ENCODE measurements at places on chromosomes 1 and 21.

- DNase-seq = peak; percentile 54
Measured at GRCh38 chr1:155938220-155938627, 3.2 kb upstream of the RXFP4 start.

DNA sequence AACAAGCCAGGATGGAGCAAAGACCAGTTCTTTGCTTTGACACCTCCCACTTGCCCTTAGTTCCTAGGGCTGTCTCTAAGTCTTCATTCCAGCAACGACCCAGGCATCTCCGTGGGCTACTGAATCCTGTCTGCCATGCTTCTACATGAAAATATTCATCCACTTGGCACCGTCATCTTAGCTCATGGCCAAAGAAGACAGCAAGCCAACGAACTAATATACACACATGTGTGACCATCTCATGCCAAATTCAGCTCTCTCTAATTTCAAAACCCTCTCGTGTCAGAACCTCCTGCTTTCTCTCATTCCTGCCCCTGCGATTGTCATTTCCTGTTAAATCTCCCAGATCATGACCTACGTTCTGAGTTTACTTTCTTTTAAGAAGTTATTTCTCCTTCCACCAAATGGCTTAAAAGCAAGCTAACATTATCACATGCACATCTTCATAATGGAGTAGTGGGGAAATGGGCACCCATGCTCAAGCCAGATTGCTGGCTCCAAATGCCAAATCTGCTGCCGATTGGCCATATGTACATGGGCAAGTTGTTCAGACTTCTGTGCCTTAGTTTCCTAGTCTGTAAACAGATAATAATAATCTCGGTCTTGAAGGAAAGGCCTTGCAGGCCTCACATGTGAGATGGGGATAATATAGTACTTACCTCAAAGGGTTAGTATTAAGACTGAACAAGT, 373.4 kb downstream of the USH2A start:
- DNase-seq = no peak

- no peak for DNase-seq
Measured at GRCh38 chr1:115203287-115203686, 114.0 kb upstream of the TSPAN2 start.

DNA sequence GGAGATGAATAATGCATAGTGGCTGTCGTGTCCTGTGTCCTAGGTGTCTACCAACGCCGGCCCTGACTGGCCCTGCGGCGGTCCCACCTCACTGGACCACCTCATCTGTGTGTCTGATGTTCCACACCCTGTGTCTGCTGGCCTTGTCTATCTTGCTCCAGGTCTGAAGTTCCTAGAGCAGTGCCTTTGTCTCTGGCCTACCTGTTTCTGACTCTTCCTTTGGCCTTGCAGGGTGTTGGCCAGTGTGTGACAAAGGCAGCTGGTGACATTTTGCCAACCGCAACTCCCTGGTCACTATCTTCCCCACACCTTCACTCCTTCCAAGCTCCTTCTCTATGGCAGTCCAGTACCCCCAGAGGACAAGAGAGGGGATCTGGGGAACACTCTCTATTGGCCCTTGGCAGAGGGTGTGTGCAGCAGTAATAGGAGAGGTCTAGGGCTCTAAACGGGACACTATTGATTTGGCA, 1.4 kb upstream of the AHDC1 start:
- DNase-seq = no peak

DNA sequence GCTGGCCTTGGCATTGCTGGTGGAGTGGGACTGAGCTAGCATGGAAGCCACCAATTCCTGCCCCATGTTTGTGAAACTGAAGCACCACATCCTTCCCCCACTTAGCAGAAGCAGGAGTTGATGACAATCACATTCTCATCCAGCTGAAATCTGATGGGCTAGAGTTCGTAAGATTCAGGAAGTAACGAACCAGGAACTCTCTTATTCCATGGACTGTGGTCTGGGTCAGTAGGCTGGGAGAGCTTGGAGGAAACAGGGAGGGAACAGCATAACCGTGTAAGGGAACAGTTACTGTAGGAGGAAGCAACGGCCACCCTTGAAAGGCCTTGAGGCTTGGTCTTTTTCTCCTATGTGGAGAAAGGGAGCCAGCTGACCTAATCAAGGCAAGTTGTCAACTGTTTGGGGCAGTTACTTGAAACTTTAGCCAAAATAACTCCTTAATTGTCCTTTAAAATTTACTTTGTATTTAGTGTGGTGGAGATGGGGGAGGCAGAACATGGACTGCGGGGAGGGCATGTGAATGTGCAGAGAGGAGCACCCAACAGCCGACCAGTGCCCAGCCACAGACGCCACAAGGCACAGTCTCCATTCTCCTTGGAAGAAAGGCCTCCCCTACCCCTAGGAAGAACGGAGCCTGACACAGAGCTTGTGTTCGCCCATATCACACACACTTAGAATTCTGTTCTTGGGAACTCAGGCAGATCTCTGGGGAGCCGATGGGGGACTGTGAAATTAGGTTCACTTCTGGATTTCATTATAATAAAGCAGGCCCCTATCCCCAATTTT, 2.0 kb upstream of the COQ8A start:
- no peak for DNase-seq

GRCh38 chr1:40435471-40435870, 14.8 kb upstream of the ZFP69B start:
- no peak for DNase-seq

GRCh38 chr1:106836708-106837107, 219.8 kb upstream of the PRMT6 start:
- no peak for DNase-seq

DNA sequence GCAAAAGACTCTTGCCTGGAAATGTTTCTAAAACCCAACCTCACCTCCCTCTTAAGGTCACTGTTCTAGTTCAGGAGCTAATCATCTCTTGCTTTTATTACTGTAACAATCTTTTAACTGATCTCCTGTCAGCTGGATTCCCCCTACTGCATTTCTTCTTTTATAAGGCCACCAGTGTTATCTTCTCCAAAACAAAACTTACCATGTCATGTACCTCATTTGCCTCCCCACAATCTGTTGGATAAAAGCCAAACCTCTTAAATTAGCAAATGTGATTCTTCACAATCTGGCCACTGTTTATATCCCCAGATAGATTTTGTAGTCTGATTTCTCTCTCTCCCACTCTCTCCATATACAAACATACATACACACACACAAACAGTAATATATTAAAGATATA, 143.3 kb downstream of the DENND1B start:
- DNase-seq = no peak

- no peak for DNase-seq
Measured at GRCh38 chr1:53114581-53115400, 27.6 kb downstream of the SLC1A7 start.

- no peak for DNase-seq
Measured at GRCh38 chr21:27741736-27742135, 774.8 kb upstream of the ADAMTS5 start.

DNA sequence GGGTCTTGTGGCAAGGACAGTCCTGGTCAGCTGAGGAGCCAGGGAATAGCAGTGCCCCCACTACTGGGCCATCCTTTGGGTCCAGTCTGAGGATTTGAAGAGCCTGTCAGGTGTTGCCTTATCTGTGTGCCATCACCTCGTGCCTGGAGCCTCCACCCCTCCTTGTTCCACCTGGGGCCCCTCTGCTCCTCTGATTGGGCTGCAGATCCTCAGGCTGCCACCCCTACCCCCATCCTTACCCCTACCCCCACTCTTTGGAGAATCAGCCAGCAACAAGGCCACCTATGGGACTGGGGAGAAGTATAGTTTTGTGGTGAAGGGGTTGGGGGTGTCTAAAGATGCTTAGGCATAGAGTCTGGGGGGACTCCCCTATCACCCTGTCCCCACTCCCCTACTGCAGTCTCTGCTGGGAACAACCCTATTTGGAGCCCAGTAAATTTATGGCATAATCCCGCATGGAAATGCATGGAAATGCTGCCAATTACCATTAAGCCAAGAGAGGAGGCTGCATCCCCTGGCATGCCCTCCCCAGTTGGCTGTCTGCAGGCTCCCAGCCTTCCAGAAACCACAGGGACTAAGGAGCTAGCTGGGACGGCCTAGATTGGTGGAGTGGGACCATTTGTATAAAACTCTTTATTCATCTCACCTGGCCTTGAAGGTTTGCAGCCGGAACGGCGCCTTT, 142.7 kb upstream of the CSF3R start:
- DNase-seq = no peak

GRCh38 chr1:199264911-199265310, 626.1 kb downstream of the PTPRC start:
- DNase-seq = no peak

- DNase-seq = no peak
Measured at GRCh38 chr1:234572966-234573365, 37.0 kb downstream of the IRF2BP2 start.

- peak; percentile 38 for DNase-seq
Measured at GRCh38 chr21:15809818-15810217, 80.0 kb downstream of the USP25 start.

- DNase-seq = no peak
Measured at GRCh38 chr1:244788493-244789275, 46.8 kb upstream of the COX20 start.

DNA sequence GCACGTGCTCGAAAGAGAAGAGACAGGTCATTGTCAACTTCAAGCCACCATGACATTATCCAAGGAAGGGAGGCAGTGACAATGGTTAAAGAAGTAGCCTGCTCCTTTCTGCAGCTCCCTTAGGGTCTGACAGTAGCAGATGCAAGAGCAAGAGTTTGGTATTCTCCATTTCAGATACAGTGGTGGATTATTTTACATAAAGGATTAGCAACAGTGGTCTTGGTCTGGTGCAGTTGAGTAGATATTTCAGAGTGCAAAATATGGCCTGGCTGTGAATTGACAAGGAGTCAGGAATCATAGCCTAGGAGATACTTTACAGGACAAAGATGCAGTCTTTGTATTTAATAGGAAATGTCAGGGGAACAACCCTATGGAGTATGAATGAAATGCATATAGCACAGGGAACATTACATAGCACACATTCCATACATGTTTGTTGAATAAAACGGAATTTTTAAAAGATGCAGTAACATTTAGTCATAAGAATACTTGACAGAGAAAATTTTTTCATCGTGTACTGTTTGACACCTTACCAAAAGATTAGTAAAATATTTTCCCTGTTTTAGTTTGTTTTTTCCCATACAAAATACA, 41.8 kb downstream of the CHRM3 start:
- DNase-seq = no peak

- DNase-seq = no peak
Measured at GRCh38 chr1:177163844-177164379, 600 bp downstream of the ASTN1 start.

DNA sequence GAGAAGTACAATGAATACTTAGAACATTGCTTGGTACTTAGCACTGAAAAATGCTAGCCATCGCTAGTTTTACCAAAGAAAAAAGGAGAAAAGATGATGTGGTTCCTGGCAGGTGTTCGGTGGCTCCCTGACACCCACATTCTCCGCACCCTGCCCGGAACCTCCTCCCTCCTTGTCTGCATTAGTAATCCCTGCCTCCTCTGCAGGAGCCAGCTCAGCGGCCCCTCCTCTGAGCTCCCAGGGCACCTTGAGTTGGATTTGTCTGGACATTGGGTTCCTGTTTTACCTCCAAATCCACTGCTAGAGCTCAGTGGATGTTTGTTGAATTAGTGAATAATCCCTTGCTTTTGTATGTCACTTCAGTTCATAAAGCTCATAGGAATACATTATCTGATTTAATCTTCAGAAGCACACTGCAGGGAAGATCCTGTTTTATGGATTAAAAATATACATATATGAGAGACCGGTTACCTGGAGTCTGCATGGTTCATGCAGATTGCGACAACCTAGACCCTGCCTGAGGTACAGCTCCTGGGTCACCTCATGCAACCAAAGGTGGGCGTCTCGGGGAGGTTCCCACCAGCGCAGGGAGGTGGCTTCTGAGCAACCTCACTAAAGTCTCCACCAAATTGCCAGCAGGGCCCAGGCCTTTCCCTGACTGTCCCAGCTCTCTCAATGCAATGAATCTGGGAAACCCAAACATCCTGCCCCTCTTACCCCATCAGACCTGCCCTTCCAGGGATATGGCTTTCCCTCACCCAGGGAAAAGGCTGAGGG, 24.2 kb downstream of the PCAT6 start:
- no peak for DNase-seq

DNA sequence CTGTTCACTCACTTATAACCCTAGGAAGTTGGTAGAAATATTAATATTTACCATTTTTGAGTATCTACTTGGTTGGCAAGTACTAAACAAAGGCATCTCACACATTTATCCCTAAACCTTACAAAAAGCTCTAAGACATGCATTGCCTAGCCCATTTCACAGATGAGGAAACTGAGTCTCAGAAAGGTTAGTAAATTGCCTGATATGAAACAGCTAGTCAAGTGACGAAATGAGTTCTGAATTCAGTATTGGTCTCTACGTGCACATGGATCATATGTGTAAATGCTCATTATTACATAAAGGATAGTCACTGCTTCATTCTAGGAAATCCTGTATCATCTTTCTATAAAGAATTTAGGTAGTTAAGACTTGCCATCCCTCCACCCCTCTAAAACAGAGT, 105.1 kb downstream of the BARHL2 start:
- no peak for DNase-seq

DNA sequence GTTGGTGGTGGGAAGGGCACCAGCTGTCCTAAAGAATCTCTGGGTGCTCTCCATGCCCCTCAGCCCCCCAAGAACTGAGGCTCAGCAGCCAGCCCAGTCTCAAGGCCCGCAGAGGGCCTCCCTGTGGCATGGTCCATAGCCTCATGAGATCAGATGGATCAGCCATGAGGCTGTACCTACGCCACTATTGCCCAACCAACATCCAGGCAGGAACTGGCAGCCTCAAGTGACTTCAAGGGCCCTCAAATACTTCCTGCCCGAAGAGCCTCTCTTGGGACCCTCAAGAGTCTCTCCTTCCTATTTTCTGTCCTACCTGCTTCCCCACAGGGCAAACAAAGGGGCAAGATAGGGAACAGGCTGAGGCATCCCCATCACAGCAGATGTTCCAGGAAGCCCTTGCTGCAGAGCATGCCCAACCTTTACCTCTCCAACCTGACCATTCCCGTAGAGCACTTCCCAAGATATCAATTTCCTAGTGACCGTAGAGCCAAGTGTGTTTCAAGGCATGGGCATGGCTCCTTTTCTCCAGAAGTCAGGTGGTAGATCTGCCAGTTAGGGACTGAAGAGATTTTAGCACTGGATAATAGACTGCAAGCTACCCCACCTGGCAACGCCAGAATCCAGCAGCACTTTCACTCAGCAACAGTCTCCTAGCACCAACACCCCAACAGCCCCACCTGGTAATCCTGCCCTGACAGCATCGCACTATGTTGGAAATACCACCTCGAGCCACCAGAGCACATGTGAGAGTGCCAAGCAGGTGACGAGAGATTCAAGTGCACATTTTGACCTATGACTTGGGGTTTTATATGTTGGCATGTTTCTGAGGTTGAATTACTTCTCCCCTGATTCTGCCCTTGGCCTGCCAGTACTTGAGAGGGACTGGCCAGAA, 13.7 kb upstream of the MFSD2A start:
- no peak for DNase-seq

GRCh38 chr1:150696590-150696989, 364 bp downstream of the GOLPH3L start:
- DNase-seq = no peak

GRCh38 chr21:34526241-34526617, 14.2 kb upstream of the KCNE1 start:
- no peak for DNase-seq

- DNase-seq = no peak
Measured at GRCh38 chr1:11070876-11071275, 11.1 kb upstream of the SRM start.

All from NCI-H226 (cell line).